ENCODE measurements at places on chromosomes 7 and 10. TPM values are rescaled to one million over a fixed set of nuclear protein-coding genes. Genes with fewer than 3 reads are reported as not detected.

UTF1 gene
- polyA plus RNA-seq, result not detected

EGR2 gene
- polyA plus RNA-seq, result 0.47 TPM

FEZF1 gene
- polyA plus RNA-seq, result not detected

UPK3BL2 gene
- 10.4 TPM for polyA plus RNA-seq

C10orf90 gene
- polyA plus RNA-seq, result 0.21 TPM

HOXA6 gene
- polyA plus RNA-seq, result not detected

APBB1IP gene
- polyA plus RNA-seq, result not detected

WNT8B gene
- 0.28 TPM for polyA plus RNA-seq

AQP1 gene
- 2.4 TPM for polyA plus RNA-seq

OR13A1 gene
- not detected for polyA plus RNA-seq

CFTR gene
- polyA plus RNA-seq, result not detected

CPA4 gene
- polyA plus RNA-seq, result 243 TPM

EPHB4 gene
- 51.1 TPM for polyA plus RNA-seq

FRAT1 gene
- 1.8 TPM for polyA plus RNA-seq

CAMK2B gene
- 0.10 TPM for polyA plus RNA-seq

PLPP4 gene
- polyA plus RNA-seq, result 27.9 TPM

RAMP3 gene
- polyA plus RNA-seq, result not detected

LOXL4 gene
- polyA plus RNA-seq, result 1.4 TPM

GOLGA7B gene
- polyA plus RNA-seq, result 0.03 TPM

MAPK8 gene
- polyA plus RNA-seq, result 33.6 TPM

NUPR2 gene
- polyA plus RNA-seq, result not detected

PRKCQ gene
- 0.18 TPM for polyA plus RNA-seq

FBXO24 gene
- 0.71 TPM for polyA plus RNA-seq

STEAP4 gene
- not detected for polyA plus RNA-seq

MYOF gene
- 134 TPM for polyA plus RNA-seq

PHYH gene
- 15.6 TPM for polyA plus RNA-seq

CTAGE8 gene
- not detected for polyA plus RNA-seq

MCM10 gene
- 5.1 TPM for polyA plus RNA-seq

OR2A12 gene
- not detected for polyA plus RNA-seq

SIRT1 gene
- 7.0 TPM for polyA plus RNA-seq

IDI2 gene
- polyA plus RNA-seq, result not detected

PFKFB3 gene
- 33.0 TPM for polyA plus RNA-seq

GBF1 gene
- 12.3 TPM for polyA plus RNA-seq

ACHE gene
- polyA plus RNA-seq, result 2.1 TPM

RBM20 gene
- polyA plus RNA-seq, result 0.64 TPM

NUTM2E gene
- 0.19 TPM for polyA plus RNA-seq

SYT15B gene
- not detected for polyA plus RNA-seq

TMEM229A gene
- 0.88 TPM for polyA plus RNA-seq

ASB4 gene
- not detected for polyA plus RNA-seq

UNC5B gene
- 13.8 TPM for polyA plus RNA-seq

CCL24 gene
- not detected for polyA plus RNA-seq

SLC39A12 gene
- polyA plus RNA-seq, result not detected

TBX20 gene
- 1.5 TPM for polyA plus RNA-seq

AMPH gene
- 0.05 TPM for polyA plus RNA-seq

CAV2 gene
- polyA plus RNA-seq, result 182 TPM

TMEM130 gene
- polyA plus RNA-seq, result 1.2 TPM

RNF32 gene
- 2.3 TPM for polyA plus RNA-seq

VWC2 gene
- polyA plus RNA-seq, result not detected

FGFR2 gene
- polyA plus RNA-seq, result not detected

TMEM270 gene
- 0.71 TPM for polyA plus RNA-seq

CALHM1 gene
- not detected for polyA plus RNA-seq

PRLHR gene
- polyA plus RNA-seq, result 0.03 TPM

DGKB gene
- polyA plus RNA-seq, result 2.1 TPM

ZNF212 gene
- 9.3 TPM for polyA plus RNA-seq

SAMD9 gene
- polyA plus RNA-seq, result 0.95 TPM

Measured in SK-N-SH (cell line).